ENCODE measurements at places on chromosomes 16 and 17.

DNA sequence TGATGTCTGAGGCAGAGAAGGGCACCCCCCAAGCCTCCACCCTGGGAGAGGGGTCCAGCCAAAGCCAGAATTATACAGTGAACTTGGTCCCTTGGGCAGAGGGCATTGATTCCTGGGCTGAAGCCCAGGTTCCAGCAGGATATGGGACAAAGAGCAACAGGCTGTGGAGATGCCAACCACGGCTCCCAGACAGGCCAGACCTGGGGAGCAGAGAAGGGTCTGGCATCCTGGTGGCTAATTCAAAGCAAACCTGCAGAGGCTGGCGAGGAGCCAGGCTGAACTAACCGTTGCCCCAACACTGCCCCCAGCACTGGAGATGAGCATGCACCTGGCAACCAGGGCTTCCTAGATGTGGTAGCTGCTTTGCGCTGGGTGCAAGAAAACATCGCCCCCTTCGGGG, 3.0 kb downstream of the CES3 start:
- no peak for DNase-seq

- no peak for DNase-seq
Measured at GRCh38 chr16:59909262-59909661, 1175.1 kb upstream of the GOT2 start.

GRCh38 chr16:57430955-57431354, 16.2 kb downstream of the CIAPIN1 start:
- no peak for DNase-seq

- DNase-seq, result no peak
Measured at GRCh38 chr16:46980926-46981325, 7.5 kb upstream of the DNAJA2 start.

DNA sequence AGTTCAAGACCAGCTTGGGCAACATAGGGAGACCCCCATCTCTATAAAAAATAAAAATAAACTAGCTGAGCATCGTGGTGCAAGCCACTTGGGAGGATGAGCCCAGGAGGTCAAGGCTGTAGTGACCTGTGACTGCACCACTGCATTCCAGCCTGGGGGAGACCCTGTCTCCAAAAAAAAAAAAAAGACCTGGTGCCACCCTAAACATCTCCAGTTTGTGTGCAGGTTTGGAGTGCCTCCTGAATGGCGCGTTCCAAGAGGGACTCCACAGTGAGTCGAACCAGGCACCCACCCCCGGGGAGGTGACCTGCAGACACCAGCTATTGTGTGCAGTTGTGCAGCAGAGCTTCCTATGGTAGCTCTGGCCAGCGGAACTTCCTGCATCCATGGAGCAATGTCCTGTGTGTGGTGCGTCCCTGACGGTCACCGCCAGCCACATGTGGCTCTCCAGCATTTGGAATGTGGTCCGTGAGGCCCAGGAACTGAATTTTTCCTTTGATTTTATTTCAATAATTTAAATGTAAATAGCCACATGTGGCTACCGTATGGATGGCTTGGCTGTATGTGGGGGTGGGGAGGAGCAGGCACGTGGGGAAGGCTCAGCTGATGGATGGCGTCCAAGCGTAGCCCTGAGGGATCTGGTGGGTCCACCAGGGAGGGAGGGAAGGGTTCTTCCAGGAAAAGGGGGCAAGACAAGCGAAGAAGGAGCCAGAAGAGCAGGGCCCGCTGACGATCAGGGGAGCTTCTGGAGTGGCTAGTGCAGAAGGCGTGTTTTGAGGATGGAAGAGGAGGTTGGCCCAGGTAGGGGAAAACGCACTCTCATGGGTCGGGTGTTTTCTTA, 107.1 kb upstream of the GSE1 start:
- no peak for DNase-seq

GRCh38 chr17:5840811-5841446, 229.2 kb upstream of the WSCD1 start:
- no peak for DNase-seq

GRCh38 chr17:44251062-44251461, 16.9 kb downstream of the SLC4A1 start:
- DNase-seq, result no peak

- no peak for DNase-seq
Measured at GRCh38 chr16:28011971-28012445, 51.5 kb downstream of the GSG1L start.

- DNase-seq, result no peak
Measured at GRCh38 chr17:35774499-35774898, 13.8 kb downstream of the C17orf50 start.

DNA sequence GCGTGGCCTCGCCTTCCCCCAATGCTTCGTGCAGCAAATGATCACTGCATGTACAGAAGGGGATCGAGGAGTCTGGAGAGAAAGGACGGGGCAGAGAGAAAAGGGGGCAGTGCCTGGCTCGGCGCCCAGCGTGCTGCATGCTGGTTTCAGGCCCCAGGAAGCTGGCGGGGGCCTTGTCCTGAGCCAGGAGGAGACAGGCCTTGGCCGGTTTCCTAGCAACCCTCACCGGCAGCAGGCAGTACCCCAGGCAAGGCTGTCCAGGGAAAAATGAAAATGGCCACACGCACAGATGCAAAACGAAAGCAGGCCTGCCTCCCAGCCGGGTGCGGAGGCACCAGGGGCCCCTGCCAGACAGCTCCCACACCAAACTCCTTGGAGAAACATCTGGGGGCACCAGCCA, 126.3 kb downstream of the ZFHX3 start:
- no peak for DNase-seq

DNA sequence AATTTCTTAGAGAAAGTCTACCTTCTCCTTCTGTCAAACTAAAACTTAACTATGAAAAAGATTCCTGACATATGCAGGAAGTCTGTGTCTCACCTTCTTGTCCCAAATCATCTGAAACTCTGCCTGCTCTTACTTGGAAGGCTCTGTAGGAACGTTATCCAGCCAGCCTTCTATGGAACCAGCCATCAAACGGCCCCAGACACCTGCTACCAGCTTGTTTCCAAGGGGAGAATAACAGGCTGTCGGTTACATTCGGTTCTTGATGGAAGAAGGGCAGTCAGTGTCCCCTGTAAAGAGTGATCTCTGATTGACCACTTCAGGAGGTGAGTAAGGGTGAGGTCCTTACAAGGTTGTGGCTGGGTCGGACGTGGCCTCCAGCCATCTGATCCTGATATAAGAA, 1.7 kb downstream of the ADAMTS18 start:
- DNase-seq, result no peak

GRCh38 chr17:58758890-58759289, 3.2 kb downstream of the PPM1E start:
- no peak for DNase-seq

DNA sequence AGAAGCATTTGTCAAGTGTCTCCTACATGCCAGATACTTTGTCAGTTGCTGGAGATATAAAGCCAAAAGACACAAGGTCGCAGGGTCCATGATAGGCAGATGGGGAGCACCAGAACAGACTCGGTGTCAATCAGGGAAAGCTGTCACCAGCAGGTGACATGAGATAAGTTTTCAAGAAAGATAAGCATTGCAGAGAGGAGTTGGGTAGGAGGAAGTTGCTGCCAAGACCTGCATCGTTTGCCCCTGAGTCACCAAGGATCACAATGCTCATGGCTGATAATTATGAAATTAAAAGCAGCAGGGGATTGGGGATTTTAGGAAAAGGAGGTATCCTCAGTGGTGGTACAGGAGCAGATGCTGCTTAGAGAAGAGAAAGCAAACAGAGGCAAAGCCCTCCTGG, 551.1 kb upstream of the CDH11 start:
- DNase-seq, result no peak

DNA sequence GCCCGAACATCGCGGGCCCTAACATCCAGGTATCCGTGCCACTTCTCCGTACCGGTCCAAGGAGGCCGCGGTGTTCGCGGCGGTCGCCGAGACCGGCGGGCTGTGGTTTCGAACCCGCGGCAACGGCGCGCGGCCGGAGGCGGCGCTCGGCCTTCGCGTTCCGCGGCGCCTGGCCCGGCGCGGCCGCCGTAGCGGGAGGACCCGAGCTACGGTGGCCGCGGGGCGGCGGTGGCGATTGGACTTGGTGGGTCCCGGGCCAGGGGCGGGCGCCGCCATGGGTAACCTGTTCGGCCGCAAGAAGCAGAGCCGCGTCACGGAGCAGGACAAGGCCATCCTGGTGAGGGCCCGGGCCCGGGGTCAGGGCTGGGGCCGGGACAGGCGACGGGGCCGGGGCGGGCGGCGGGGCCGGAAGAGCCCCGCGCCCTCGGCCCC, at the start of gene CHMP6:
CHMP6 (plus strand) TSS at position 197 of the 432 bp plus-strand sequence; CDS start at position 275, 78 bp downstream.
- peak; percentile 54 for DNase-seq

GRCh38 chr16:3730161-3731125, 13.1 kb upstream of the TRAP1 start:
- no peak for DNase-seq

DNA sequence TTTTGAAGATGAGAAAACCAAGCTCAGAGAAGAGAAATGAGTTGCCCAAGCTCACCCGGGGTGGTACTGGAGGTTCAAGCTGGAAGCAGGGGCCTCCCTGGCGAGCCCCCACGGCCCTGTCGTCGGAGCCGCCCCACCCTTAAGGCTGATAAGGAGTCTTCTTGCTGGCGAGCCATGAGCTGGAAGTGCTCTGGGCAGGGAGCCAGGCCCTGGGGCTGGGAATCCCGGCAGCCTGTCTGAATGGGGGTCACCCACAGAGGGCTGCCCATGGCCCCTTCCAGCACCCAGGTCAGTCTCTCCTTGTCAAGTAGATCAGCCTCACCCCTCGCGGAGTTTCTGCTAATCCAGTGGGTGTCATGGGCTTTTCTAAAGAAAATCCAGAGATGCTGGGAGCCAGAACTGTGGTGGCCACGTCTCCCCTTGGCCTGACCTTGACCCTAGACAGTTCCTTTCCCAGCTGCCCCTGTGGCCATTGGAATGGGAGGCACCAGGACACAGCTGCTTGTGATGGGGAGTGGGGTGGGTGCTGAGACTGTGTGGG, 1.2 kb upstream of the P2RX1 start:
- DNase-seq, result no peak

- no peak for DNase-seq
Measured at GRCh38 chr17:69525920-69526841, 111.7 kb downstream of the MAP2K6 start.

- no peak for DNase-seq
Measured at GRCh38 chr17:9750524-9750923, 40.9 kb downstream of the DHRS7C start.

DNA sequence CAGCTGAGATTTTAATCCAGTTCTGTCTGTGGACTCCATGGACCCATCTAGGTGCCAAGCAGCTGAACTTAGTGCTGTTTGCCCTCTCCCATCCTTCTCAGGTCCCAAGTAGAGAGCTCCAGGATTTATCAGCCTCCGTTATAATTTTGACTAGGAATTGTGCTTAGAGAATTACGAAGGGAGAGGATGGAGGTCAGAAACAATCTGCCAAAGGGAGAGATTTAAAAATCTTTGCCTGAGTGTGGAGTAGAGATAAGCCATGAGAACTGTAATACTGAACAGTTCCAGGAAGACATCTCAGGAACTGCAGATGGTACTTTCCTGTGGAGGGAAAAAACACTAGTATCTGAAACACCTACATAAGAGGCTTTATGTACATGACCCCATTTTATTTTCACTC, 27.0 kb downstream of the CEP95 start:
- no peak for DNase-seq

DNA sequence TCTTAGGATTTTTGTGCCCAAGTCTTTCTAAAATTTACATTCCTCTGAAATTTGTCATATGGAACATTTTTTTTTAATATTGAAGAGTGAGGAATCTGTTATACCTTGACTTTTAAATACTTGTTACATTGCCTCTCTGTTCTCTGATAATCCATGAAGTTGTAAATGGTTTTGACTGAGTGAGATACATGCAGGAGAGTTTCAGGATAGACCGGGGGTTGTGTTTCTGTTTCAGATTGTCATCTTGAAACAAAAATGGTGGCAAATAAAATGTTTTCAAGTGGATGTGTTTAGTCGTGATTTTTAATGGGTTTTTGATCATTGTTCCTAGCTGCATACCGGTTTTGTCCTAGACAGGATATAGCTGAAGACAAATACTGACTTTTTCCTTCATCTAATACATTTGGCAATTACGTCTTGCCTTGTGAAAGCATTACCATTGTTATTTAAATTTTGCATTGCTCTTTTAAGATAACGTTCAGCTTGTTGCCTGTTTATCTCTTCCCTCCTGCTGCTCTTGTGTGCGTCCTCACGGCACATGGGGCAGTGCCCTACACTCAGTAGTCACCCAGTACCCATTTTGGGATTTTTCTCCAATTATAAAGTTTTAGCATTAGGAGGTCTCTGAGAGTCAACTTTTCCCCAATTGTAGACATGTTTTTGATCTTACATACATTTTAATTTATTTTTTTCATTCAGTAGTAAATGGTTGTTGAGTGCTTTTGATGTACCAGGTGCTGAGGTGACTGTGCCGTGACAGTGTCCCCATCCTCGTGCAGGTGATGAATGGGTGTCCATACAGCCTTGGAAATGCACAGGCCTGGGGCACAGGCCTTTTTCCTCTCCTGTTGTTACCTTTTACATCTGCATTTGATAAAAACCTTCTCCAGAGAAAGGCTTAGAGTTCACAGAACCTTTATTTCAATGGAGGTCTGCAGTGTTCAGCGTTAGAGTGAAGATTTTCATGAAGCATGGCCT, 169.9 kb downstream of the MSI2 start:
- no peak for DNase-seq

DNA sequence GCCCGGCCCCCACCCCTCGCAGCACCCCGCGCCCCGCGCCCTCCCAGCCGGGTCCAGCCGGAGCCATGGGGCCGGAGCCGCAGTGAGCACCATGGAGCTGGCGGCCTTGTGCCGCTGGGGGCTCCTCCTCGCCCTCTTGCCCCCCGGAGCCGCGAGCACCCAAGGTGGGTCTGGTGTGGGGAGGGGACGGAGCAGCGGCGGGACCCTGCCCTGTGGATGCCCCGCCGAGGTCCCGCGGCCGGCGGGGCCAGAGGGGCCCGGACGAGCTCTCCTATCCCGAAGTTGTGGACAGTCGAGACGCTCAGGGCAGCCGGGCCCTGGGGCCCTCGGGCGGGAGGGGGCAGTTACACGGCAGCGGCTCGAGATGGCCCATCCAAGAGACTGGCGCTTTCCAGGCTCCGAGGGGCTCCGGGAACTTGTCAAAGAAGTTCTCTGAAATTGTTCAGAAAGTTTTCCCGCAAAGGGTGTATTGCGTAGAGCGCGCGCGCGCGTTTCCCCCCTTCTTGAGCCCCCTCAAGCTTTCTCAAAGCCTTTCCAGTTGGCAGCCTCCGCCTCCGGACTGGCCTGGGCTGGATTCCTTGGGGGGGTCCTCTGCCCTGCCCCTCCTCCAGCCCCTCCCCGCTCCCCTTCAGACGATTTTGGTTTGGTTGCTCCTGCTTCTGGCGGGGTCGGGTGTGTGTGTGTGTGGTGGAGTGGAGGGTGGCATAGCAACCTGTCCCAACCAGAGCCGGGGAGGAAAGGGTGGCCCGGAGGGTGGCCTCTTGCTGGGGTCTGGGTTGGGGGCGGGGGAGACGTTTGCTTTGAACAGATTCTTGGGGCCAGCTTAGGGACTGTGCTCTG, 504 bp downstream of the ERBB2 start:
- DNase-seq, result no peak

GRCh38 chr17:77285594-77286390, 145.0 kb downstream of the SEC14L1 start:
- no peak for DNase-seq

- no peak for DNase-seq
Measured at GRCh38 chr16:21719283-21719682, 55.5 kb downstream of the OTOA start.

GRCh38 chr16:19223235-19224170, 55.5 kb downstream of the SYT17 start:
- DNase-seq, result peak; percentile 18

- no peak for DNase-seq
Measured at GRCh38 chr17:39703913-39704312, 4.0 kb downstream of the ERBB2 start.

GRCh38 chr16:71501547-71501946, 12.4 kb upstream of the ZNF19 start:
- no peak for DNase-seq

All from stimulated activated CD4-positive, alpha-beta T cell treated with anti-CD3 and anti-CD28 coated beads, TNF-alpha, amount 100 ng/mL, for 48 hours (primary cell).